ENCODE measurements at places on chromosomes 13 and 19. TPM values are rescaled to one million over a fixed set of nuclear protein-coding genes. Genes with fewer than 3 reads are reported as not detected.

DNA sequence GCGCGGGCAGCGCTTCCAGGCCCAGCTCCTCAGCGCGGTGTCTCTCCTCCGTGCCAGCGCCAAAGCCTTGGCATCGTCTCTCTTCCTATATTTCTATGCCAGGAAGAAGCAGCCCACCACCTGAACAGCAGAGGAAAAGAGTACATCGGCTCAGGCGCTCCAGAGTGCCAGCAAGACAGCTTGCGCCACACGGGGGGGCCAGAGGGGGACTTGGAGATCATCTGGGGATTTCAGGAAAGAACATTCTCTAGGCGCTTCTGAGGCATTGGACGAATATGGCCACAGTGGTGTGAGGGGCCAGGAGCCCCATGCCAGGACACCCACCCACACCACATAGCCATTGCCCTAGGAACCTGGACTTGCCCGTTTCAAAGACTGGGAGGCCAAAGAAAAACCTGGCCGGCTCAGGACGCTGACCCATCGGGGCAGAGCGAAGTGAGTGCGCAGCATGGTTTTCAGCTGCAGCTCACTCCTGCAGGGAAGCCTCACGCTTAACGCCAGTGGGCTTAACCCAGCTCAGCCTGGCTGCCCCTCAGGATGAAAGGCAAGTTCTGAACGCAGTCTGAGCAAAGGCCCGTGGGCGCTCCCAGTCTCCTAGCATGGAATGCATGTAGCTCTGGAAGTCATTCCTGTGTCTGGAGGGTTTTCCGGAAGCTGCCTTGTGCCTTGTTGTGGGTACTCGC is 62.1 kb downstream of the GGACT start:
- H3K27ac ChIP-seq = no peak overlapping the region
- DNase-seq = no peak
- no peak overlapping the region for H3K4me3 ChIP-seq

GRCh38 chr19:31312677-31313244 is 36.5 kb downstream of the TSHZ3 start:
- no peak overlapping the region for H3K4me3 ChIP-seq
- no peaks in the 10 kb centered on the region for H3K27me3 ChIP-seq
- no peaks in the 10 kb centered on the region for H3K36me3 ChIP-seq
- no peak overlapping the region for H3K27ac ChIP-seq

Gene MYPOP
- 5.1 TPM for polyA plus RNA-seq

Gene FCHO1
- 0.19 TPM for polyA plus RNA-seq

Gene ZNF223
- polyA plus RNA-seq = 4.1 TPM

Gene CCDC70
- not detected for polyA plus RNA-seq

Gene SMAD9
- polyA plus RNA-seq = 3.1 TPM

- H3K27ac ChIP-seq = no peak overlapping the region
- no peak for DNase-seq
- no peaks in the 10 kb centered on the region for H3K4me1 ChIP-seq
- H3K4me3 ChIP-seq = no peak overlapping the region
- no peaks in the 10 kb centered on the region for H3K36me3 ChIP-seq
- H3K27me3 ChIP-seq = no peaks in the 10 kb centered on the region
Measured at GRCh38 chr13:97133955-97134354, 88.2 kb upstream of the MBNL2 start.

GRCh38 chr19:51664131-51664530 is 17.5 kb upstream of the SIGLEC14 start:
- H3K4me3 ChIP-seq = no peak overlapping the region
- no peaks in the 10 kb centered on the region for H3K4me1 ChIP-seq
- H3K36me3 ChIP-seq = no peaks in the 10 kb centered on the region
- peaks cover 12% of the 10 kb centered on the region for H3K27me3 ChIP-seq
- no peak for DNase-seq

- no peak overlapping the region for H3K27ac ChIP-seq
- no peaks in the 10 kb centered on the region for H3K27me3 ChIP-seq
- H3K4me3 ChIP-seq = no peak overlapping the region
- peaks cover 2% of the 10 kb centered on the region for H3K36me3 ChIP-seq
- no peak for DNase-seq
Measured at GRCh38 chr19:58351990-58352755, 1.1 kb downstream of the A1BG start.

DNA sequence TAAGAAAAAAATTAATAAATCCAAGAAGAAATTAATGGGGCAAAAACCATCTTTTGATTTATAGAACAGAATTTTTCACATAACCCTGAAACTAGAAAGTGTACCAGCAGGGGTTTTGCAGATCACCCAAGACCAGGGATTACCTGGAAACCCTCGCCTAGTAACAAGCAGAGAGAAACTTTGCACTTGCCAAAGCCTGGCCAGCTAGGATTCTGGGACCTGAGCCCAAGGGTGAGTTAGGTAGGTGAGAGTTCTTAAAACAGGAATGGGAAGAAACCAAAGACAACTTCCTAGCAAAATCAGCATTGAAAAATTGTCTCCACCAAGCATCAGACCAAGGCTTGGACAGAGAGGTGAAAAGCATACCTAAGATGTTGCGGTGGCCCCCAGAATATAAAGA is 247.0 kb upstream of the NBEA start:
- H3K27ac ChIP-seq = no peak overlapping the region
- no peak for DNase-seq
- H3K4me3 ChIP-seq = no peak overlapping the region
- H3K4me1 ChIP-seq = no peaks in the 10 kb centered on the region
- no peaks in the 10 kb centered on the region for H3K27me3 ChIP-seq

DNA sequence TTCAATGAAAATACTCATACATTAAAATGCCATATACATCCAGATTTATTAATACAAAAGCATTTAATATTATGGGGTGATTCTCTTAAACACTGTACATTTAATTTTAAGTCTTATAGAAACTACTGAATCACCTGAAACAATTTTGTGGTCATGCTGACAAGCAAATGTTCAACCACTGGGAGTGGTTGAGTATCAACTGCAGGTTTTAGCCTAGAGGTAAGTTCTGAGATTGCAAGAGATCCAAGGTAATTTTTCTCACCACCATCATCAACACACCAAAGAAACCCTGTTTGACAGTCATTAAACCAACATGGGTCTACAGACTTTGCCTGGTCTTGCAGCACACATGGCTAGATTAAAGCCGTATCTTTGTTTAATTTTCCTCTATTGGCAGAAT is 196.3 kb downstream of the LHFPL6 start:
- H3K4me1 ChIP-seq = no peaks in the 10 kb centered on the region
- H3K27me3 ChIP-seq = no peaks in the 10 kb centered on the region
- H3K27ac ChIP-seq = no peak overlapping the region
- H3K4me3 ChIP-seq = no peak overlapping the region
- no peaks in the 10 kb centered on the region for H3K36me3 ChIP-seq

DNA sequence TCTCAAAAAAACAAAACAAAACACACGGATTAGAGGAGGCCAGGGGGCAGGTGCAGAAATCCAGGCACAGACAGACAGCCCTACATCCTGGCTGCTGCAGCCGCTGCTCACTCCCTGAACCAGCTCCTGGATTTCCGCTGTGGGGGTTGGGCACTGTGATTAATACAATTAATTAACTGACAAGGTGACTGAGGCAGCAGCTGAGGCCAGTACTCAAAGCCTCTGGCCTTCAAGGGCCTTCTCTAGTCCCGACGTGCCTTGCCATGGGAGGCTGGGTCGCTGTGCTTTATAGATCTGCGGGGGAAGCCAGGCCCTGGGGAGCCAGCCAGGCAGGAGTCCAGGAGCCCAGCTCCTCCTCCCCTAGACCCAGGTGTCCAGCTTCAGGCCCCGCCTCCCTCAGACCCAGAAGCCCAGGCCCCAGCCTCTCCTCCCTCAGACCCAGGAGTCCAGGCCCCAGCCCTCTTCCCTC is 4.6 kb downstream of the NECTIN2 start:
- H3K36me3 ChIP-seq = no peaks in the 10 kb centered on the region
- H3K4me3 ChIP-seq = no peak overlapping the region
- DNase-seq = no peak
- H3K27me3 ChIP-seq = no peaks in the 10 kb centered on the region
- no peak overlapping the region for H3K27ac ChIP-seq

Gene LENG8
- polyA plus RNA-seq = 89.1 TPM

DNA sequence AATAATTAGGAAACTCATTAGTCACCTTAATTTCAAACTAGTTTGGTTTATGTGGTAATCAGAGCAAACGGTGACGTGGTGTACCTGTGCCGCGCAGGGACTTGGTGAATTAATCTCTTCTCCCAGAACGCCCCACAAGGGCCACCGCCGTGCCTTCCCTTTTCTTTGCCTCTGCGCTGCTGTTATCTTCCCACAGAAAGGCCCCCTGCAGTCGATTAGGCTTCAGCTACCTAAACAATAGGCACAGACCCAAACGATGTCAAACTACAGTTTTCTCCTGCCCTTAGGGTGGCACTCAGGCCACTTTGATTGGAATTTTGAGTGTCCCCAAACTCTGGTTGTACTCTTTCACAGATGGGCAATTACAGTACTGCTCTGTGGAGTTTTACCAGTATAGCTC is 115.5 kb downstream of the GGACT start:
- peaks cover 13% of the 10 kb centered on the region for H3K4me1 ChIP-seq
- no peaks in the 10 kb centered on the region for H3K36me3 ChIP-seq
- no peak overlapping the region for H3K4me3 ChIP-seq

Gene TTC9B
- 0.30 TPM for polyA plus RNA-seq

DNA sequence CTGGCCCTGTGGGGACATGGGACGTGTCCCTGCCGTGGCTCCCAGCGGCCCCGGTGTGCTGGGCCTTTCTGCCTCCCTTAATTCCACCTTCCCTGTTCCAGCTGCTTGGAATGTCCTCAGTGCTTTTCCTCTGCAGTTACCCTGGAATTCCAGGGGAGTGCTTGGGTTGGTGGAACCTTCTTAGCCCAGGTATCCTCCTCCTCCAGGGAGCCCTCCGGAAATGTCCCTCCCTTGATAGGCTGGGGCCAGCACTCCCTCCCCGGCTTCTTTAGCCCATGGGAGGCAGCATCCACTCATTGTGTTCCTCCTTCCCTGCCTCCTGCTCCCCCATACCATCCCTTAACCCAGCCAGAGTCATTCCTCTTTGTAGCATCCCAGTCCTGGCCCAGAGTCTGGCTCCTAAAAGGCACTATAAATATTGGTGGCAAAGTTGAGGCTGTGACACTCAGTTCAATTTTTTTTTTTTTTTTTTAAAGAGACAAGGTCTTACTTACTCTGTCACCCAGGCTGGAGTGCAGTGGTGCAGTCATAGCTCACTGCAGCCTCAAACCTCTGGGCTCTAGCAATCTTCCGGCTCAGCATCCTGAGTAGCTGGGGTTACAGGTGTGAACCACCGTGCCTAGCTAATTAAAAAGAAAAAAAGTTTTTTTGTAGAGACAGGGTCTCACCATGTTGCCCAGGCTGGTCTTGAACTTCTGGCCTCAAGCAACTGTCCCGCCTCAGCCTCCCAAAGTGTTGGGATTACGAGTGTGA is 13.7 kb upstream of the SLC7A10 start:
- peaks cover 8% of the 10 kb centered on the region for H3K4me1 ChIP-seq
- H3K4me3 ChIP-seq = no peak overlapping the region
- peak; percentile 22 for DNase-seq
- no peaks in the 10 kb centered on the region for H3K27me3 ChIP-seq
- no peaks in the 10 kb centered on the region for H3K36me3 ChIP-seq

DNA sequence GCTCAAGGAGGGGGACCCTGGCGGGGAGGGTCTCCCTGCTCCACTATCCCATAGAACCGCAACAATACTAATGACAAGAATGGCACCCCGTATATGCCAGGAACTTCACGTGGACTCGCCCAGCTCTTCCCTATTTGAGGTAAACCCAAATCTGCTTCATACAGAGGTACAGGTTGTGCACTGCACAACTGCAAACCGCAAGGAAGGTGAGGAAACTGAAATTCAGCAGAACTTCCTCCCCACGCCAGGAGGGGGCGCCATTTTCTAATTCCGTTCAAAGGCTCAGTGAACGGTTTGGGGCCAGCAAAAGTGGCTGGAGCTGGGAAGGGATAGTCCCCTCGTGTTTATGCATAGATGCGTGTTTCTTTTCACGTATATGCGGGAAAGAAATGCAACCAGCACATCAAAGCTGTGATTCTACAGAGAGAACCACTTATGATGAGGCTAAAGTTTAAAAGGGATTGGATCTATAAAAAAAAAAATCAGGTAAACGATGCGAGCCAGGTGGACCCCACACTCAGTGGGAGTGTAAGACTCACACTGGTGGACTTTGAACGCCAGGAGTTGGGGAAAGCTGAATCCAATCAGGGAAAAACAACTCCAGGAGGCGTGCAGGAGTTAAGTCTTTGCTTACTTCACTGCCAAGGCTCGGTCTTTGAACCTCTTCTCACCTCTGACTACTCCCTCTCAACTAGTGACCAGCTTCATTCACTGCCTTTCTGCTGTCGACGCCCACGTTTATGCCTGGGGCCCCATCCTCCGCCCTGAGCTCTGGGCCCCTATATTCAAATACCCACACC is 20.3 kb downstream of the C19orf81 start:
- H3K36me3 ChIP-seq = no peaks in the 10 kb centered on the region

DNA sequence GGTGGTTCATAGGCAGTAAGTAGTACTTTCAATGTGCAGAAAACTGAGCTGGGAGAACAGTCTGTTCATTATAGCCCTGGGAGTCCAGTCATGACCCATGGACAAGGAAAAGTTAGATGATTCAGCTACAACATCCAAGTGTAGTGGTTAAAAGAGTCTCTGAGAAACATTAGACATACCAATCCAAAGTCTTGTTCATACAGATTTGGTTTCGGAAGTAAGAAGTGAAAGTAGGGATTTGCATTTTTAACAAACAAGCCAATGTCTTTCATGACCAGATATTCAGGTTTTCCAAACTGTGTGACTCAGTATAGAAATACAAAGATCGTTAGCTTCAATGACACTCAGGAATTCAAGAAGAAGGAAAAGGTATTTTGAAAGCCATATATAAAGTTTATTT is 345.3 kb downstream of the SLITRK1 start:
- no peak overlapping the region for H3K27ac ChIP-seq
- H3K4me1 ChIP-seq = no peaks in the 10 kb centered on the region
- no peak overlapping the region for H3K4me3 ChIP-seq
- no peaks in the 10 kb centered on the region for H3K27me3 ChIP-seq
- DNase-seq = no peak
- H3K36me3 ChIP-seq = no peaks in the 10 kb centered on the region

DNA sequence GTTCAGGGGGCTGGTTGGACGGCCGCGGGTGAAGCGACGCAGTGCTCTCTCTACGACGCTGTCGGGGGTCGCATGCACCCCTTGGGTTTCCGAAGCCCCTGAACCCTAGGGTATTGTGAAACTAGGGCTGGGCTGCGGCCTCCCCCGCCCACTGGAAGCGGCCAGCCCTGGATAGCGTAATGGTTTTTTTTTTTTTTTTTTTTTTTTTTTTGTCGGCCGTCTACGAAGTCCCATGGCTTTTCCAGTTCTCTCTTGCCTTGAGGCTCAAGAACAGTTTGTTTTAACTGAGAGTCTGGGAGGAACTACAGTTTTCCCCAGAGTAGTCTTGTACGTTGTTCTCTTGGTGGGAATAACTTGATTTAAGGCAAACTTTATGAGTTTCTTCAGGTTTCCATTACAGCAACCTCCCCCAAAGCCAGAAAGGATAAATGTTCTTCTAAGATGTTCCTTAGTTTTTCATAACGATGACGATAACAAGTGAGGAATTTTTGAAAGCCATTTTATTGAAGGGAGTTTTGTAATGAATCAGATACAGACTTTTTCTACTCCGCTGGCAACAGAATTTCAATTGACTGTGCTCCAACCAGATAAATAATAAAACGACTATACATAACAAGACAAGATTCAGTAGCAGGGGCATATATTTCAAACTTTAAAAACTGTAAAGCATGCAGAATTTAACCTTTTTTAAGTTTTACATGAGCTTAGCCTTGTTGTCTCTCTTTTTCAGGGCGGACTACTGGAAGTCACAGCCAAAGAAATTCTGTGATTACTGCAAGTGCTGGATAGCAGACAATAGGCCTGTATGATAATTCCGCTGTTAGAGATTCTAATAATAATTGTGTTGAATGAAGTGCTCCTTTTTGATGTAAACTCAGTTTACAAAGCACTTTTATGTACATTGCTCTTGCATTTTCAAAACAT is 867 bp downstream of the WBP4 start:
- H3K27ac ChIP-seq = peak overlapping the region; percentile 99
- H3K36me3 ChIP-seq = peaks cover 33% of the 10 kb centered on the region
- H3K4me3 ChIP-seq = peak overlapping the region; percentile 91
- no peaks in the 10 kb centered on the region for H3K27me3 ChIP-seq

All from SK-N-SH (cell line).